ENCODE measurements at places on chromosomes 16 and 17. TPM values are rescaled to one million over a fixed set of nuclear protein-coding genes. Genes with fewer than 3 reads are reported as not detected.

DNA sequence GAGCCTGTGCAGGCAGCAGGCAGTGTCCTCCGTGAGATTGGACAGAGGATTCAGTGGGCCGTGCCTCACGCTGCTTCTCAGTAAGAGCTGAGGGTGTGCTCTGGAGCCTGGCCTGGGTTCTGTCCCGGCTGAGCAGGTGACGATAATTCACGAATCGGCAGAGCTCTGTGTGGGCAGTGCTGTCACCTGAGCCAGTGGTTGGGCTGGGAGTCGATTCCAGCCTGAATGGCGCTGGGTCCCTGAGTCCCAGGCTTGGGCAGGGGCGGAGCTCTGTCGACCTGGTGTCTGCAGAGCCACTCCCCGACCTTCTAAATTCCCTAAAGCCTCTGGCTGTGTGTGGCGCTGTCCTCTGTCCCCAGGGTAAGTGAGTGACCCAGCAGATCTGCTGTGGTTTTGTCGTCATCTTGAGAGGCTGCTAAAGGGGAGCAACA, 8.4 kb downstream of the ACSF3 start:
- DNase-seq, result no peak

AOC2 gene
- 4.5 TPM for total RNA-seq

RRN3 gene
- total RNA-seq, result 62.1 TPM

GRCh38 chr17:37791447-37792399, 46.9 kb upstream of the HNF1B start:
- peak; percentile 17 for DNase-seq
